ENCODE measurements at places on chromosomes 7 and 10.

- DNase-seq: no peak
These were observed 51.4 kb downstream of the ADARB2 start for GRCh38 chr10:1685699-1686490.

GRCh38 chr7:89771003-89771636 is 383.1 kb upstream of the STEAP1 start:
- DNase-seq: no peak

GRCh38 chr10:75600833-75601232 is 169.4 kb downstream of the LRMDA start:
- DNase-seq: no peak

DNA sequence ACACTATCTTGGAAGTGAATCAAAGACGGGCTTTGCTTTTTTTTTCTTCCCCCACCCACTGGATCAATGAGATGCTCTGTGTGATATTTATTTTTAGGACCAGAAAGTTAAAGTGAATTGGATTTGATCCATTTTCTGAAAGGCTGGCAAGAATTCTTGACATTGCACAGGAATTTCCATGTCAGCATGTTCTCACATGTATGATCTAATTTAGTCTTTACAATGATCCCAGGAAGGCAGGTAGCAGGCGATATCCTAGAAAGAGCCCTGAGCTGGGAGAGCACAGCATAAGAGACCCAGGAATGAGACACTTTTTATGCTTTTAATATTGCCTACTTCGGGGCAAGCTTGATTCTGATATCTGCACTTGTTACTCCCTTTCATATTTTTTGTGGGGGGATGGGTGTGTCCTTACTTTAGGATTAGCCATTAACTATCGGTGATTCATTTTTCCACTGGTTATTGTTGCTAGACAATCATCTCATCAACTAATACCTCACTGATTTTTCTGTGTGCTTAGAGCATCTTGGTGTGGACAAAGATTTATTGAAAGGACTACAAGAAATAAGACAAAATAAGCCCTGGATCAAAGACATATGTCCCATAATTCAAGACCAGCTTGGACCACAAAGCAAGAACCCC is 58.1 kb downstream of the NRP1 start:
- no peak for DNase-seq

DNA sequence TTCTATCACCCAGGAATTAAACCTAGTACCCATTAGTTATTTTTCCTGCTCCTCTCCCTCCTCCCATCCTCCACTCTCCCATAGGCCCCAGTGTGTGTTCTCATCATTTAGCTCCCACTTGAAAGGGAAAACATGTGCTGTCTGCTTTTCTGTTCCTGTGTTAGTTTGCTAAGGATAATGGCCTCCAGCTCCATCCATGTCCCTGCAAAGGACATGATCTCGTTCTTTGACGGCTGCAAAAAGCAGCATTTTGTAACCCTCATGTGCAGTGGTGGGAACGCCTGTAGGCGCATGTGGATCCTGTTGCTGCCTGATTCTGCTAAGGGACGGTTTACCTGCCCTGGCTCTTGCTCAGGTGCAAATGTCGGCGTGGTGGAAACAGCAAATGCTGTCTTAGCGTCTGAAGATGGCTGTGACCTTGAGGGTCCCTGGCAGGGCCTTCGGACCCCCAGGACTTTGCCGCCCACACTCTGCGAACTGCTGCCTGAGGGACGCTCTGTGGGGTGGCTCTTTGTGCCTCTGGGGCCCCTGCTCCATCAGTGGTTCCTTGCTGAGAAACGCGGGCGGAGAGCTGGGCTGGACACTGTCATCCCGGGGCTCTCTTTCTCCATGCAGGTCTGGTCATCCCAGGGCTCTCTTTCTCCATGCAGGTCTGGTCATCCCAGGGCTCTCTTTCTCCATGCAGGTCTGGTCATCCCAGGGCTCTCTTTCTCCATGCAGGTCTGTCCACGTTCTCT is 5.6 kb upstream of the MTG1 start:
- DNase-seq: no peak

DNA sequence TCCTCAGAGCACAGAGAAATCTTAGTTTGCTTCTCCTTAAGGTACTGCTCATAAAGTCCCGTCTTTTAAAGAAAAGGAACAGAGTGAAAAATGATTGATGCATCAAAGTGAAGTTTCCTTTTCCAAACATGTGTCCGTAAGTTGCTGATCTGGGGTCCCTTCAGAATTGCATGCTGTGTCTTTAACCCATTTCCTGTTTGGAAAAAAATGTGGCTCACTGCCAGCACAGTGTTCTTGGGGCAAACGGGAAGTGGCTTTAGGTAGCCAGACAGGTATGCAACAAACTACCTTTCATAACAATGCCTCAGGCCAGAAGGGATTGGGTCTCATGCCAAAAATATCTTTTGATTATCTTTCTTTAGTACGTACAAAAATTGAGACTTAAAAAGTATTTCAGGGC is 50.9 kb downstream of the TFAM start:
- DNase-seq: no peak

- no peak for DNase-seq
These were observed 151.6 kb downstream of the SND1 start for GRCh38 chr7:127803626-127804025.

- DNase-seq: no peak
These were observed 438.7 kb upstream of the NRP1 start for GRCh38 chr10:33773253-33773573.

DNA sequence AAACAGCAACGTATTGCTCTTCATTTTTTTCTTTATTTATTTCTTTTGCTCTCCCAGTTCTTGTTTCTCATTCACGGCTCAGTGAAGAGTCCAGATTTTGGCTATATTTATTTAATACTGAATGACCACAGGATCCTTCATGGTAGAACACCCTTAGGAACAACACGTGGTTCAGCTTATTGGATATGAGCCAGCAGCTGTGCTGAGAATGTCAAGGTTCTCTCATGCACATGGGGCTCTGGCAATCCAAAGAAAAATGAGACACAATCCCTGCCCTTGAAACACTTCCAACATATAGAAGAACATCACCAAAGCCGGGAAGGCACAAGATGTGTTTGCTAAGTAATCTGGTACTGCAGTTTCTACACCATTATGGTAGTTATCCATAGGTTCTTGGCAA is 852.9 kb downstream of the SORCS1 start:
- DNase-seq: no peak

GRCh38 chr10:92737484-92737883 is 47.7 kb downstream of the HHEX start:
- no peak for DNase-seq

DNA sequence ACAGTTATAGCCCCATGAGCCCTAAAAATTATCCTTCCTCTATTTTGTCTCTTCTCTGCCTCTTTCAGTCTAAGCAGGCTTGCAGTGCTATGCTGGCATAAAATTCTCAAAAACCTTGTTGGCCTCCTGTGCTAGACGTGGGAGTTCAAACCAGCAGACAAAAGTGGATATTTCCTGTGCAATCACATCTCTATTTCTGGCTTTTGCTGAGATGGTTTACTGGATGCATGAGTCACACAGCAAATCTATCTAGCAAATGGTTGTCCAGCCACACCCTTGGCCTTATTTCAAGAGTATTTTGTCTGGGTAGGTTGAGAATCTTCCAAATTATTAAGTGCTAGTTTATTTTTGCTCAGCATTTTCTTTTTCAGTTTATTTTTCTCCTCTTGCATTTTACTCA is 370.8 kb downstream of the CDC14C start:
- no peak for DNase-seq

GRCh38 chr10:126179637-126180036 is 208.6 kb downstream of the ADAM12 start:
- DNase-seq: no peak

- DNase-seq: no peak
These were observed 11.3 kb upstream of the PRXL2A start for GRCh38 chr10:80397014-80397413.

- no peak for DNase-seq
These were observed 10.1 kb downstream of the FZD9 start for GRCh38 chr7:73443548-73444255.

GRCh38 chr10:57593983-57594573 is 673.6 kb downstream of the IPMK start:
- DNase-seq: no peak

DNA sequence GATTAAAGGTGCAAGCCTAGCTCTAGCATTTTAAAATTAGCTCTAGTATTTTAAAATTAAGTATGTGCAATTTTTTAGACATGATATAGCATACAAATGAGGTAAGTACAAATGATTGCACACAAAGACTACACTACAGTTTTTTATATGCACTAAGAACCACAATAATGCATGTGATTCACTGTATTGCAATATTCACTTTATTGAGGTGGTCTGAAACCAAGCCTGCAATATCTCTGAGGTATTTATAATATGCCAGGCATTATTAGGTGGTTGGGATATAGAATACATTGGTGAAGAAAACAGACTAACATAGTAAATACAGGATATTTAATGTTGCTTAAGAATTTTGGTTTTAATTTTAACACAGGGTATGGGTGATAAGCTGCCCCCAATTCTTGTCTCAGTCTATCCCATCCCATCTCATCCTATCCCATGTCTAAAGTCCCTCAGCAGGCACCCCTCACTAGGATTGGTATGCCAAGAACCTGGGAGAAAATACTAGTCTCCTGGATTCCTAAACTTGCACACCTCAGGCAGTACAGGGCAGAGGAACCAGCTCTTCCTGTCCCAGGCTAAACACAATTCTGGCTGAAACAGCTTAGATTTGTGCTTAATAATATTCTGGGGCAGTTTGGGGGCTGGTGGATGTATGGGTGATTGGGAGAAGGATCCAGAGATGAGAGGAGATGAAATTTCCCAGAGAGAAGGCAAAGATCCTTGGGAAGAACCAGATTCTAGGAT is 90.4 kb downstream of the HIPK2 start:
- DNase-seq: no peak

GRCh38 chr10:85863301-85864172 is 503.1 kb downstream of the GRID1 start:
- DNase-seq: no peak

DNA sequence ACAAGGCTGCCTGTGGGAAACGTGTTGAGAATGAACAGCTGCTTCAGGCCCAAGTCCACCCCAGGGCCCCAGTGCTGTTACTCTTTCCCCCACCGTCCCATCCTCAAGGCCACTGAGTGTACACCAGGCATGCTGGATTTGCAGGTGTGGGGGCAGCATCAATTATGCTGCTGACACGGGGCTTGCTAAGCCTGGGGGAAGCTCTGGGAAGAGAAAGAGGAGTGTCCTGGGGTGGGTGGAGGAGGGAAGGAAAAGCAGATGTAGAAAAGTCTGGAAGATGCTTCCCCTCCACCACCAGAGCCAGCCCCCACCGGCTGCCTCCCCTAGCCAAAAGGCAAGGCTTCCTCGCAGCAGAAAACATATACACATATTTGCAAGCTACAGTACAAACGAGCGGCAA is 153.9 kb downstream of the CDH23 start:
- DNase-seq: no peak

DNA sequence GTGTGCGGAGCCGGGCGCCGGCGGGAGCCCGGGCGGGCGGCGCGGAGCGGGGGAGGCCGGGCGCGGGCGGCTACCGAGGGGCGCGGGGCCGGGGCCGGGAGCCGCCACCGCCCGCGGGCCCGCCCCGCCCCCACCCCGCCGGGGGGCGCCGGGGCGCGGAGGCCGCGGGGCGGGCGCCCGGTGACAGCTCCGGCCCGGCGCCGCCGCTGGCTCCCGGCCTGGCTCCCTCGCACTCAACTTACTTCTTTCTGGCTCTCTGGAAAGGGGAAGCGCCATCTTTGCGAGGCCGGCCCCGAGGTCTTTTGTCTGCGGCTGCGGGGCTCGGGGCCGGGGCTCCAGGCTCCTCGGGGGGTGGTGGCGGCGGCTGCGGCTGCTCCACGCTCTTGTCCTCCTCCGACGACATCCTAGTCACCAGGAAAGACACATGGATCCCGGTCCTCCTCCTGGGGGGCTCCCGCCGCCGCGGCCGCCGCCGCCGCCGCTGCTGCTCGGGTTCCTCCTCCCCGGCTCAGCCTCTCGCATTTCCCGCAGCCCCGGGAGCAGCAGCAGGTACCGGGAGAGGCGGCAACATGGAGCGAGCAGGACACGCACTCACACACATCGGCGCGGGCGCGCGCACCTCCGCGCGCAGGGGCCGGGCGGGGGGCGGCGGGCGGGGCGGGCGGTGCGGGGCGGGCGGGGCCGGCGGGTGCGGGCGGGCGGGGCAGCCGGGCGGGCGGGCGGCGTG is at the start of gene KMT2C:
KMT2C (minus strand) TSS at position 620 of the 727 bp plus-strand sequence; CDS start at position 403, 217 bp downstream.
- no peak for DNase-seq

GRCh38 chr7:105691680-105692564 is 110.6 kb upstream of the EFCAB10 start:
- peak; percentile 27 for DNase-seq

GRCh38 chr7:104906556-104906955 is 107.4 kb upstream of the KMT2E start:
- DNase-seq: no peak

- DNase-seq: no peak
These were observed 8.3 kb upstream of the OCM start for GRCh38 chr7:5872326-5872725.

DNA sequence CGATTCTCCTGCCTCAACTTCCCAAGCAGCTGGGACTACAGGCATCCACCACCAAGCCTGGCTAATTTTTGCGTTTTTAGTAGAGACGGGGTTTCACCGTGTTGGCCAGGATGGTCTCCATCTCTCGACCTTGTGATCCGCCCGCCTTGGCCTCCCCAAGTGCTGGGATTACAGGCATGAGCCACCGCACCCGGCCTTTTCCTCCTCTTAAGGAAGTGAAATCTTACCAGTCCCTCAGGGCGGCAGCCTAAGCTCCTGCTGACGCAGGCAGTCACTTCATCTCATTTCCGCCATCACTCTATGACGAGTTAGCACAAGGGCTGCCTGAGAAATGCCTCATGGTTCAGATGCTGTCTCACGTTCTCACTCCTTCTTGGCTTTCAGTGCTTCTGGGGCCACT is 246.0 kb upstream of the SHH start:
- DNase-seq: no peak

GRCh38 chr7:94301024-94301586 is 93.6 kb upstream of the COL1A2 start:
- DNase-seq: no peak

- no peak for DNase-seq
These were observed 10.9 kb upstream of the HERC4 start for GRCh38 chr10:68086011-68086410.

DNA sequence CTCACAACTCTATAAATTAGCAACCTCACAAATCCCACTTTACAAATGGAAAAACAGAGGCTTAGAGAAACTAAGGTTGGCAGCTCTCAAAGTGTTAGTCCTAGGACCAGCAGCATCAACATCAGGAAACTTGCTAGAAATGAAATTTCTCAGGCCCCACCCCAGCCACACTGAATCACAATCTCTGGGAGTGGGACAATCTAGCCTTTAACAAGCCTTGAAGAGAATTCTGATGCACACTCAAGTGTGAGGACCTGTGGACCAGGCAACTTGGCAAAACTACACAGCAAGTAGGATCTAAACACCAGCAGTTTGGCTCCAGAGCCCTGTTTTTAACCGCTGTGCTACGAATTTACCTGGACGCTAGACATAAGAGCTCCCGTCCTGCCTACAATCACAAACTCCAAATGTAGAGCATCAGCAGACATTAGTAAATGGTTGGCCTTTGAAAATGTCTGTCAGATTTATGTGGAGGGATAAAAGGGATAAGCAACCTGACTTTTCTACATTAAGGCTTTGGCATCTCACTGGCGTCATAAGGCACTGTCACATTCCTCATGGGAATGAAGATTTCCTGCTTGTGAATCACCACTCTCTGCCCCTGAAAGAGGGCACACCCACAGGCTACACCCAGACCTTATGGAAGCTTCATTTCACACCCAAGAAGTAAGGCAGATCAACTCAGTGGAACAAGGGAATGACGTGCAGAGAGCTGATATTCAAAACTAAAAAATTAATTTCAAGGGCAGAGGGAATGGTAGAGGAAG is 34.5 kb downstream of the PPP1R3C start:
- no peak for DNase-seq
